ENCODE measurements at places on chromosomes 4 and X.

DNA sequence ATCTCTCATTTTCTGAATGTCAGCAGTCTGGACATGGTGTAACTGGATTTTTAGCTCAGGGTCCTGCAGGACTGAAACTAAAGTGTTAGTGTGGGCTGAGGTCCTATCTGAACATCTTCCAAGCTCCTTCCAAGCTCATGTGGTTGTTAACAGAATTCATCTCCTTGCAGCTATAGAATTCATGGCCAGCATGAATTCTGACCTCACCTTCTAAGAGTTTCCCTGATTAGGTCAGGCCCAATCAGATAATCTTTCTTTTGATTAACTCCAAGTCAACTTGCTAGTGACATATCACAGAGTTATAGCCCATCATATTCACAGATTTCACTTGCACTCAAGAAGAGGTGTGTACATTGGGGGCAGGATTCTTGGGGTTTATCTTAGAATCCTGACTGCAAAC lies 59.5 kb downstream of the LIMCH1 start:
- no peak for DNase-seq

- DNase-seq = no peak
Measured at GRCh38 chr4:141153751-141154510, 20.7 kb upstream of the RNF150 start.

DNA sequence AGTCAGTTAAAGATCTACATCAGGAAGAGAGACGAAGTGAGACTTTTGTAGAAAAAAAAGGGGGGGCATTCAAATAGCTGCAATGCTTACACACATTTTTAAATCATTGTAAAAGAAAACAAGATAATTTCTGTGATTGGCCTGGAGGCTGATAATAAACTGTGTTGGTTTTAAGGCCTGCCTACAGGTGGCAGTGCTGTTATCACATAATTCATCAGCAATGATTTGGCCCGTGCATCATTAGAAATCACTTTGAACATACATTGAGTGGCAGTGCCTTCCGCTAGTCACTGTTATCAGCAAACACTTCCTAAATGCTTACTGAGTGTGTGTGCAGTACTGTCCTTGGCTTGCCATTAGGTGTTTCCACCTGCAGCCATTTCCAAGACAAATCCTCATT lies 831.9 kb downstream of the TRIML1 start:
- no peak for DNase-seq

DNA sequence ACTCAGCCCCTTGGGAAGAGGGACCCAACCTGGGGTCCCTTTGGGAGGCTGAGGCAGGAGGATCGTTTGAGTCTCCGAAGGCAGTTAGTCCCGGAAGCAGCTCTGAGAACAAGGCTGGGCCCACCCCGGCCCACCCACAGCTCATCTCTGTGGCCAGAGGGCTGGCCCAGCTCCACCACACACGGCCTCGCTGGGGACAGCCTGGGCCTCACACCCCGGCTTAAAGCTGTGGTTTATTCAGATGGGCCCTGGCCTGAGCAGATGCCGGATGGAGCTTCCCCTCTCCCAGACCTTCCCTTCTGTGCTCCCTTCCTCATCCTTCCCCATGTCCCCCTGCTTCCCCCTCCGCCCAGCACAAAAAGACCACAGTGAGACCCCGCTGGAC lies 54.4 kb downstream of the FAM53A start:
- DNase-seq = no peak

- no peak for DNase-seq
Measured at GRCh38 chr4:158065176-158065575, 107.6 kb downstream of the GASK1B start.

DNA sequence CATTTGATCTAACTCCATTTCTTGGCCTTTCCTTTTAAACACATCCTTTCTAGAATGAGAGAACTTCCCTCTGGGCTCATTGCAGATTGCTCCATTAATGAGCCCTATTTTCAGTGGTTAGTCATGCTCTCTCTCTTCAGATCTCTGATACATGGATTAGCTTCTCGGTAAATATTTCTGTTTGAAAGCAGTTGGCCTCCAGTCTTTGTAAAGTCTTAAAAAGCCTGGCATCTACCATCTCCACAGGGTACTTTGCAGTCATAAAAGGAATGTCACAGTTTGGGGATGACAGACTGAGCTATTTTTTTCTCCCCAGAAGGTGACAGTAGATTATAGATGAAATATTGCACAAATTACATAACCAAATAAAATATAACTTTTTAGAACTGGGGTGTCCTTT lies 72.7 kb downstream of the UNC5C start:
- DNase-seq = no peak

GRCh38 chr4:70511365-70511764 lies 7.0 kb upstream of the AMTN start:
- no peak for DNase-seq

DNA sequence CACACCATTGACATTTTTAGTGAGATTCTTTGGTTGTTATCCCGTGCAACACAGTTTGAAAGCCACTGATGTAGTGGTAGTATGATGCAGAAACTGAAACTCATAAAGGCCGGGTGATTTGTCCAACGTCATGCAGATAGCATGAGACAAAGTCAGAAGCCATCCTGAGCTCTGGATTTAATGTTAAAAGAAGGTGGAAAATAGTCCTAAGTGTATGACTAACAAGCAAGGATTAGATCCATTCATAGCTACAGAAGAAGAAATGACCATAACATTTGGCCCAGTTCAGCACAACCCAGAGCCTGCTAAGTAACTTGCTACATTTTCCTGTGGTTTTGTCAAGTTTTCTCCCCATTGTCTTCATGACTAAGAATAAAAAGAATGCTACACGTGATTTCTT lies 142.4 kb downstream of the AMELX start:
- DNase-seq = no peak

- DNase-seq = no peak
Measured at GRCh38 chr4:108426493-108426892, 193.9 kb upstream of the RPL34 start.

DNA sequence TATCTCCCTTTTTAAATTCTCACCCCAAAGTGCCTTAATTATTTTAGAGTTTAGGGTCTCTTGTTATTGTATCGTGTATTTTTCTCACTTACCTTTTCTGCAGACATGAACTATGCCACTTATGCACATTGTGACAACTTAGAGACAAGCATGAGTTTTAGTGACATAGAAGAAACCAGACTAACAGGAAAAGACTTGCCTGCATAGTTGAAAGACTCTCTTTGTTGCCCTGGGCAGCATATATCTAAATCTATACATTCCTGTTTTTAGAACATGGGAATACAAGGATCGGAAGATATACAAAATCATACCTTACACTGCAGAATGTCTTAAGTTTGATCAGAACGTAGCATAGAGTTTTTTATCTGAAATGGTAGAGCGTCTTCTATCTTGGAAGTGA lies 45.1 kb upstream of the ANKRD17 start:
- no peak for DNase-seq

DNA sequence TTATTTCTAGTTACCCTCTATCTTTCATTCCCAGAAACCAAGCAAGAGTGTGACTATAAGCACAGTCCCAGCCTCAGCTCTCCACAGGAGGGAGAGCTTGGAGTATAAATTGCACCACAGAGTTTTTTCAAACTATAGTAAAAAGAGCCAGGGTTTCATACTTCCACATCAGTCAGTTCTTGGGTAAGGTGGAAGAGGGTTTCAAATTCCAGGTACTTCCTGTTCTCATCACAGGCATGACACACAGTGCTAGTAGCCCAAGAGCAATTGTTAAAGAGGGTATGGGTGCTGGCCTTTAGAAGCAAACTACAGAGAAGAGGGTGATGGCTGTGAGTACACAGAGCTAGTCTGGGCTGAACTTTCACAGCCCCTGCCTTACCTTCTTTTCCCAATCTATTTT lies 5.7 kb upstream of the IL1RAPL1 start:
- no peak for DNase-seq

- DNase-seq = no peak
Measured at GRCh38 chr4:128686032-128686465, 123.5 kb upstream of the JADE1 start.

- DNase-seq = no peak
Measured at GRCh38 chr4:8238515-8239053, 31.0 kb upstream of the HTRA3 start.

GRCh38 chr4:7871356-7871755 lies 68.3 kb downstream of the AFAP1 start:
- no peak for DNase-seq

- no peak for DNase-seq
Measured at GRCh38 chr4:1579901-1580691, 104.0 kb downstream of the FAM53A start.

DNA sequence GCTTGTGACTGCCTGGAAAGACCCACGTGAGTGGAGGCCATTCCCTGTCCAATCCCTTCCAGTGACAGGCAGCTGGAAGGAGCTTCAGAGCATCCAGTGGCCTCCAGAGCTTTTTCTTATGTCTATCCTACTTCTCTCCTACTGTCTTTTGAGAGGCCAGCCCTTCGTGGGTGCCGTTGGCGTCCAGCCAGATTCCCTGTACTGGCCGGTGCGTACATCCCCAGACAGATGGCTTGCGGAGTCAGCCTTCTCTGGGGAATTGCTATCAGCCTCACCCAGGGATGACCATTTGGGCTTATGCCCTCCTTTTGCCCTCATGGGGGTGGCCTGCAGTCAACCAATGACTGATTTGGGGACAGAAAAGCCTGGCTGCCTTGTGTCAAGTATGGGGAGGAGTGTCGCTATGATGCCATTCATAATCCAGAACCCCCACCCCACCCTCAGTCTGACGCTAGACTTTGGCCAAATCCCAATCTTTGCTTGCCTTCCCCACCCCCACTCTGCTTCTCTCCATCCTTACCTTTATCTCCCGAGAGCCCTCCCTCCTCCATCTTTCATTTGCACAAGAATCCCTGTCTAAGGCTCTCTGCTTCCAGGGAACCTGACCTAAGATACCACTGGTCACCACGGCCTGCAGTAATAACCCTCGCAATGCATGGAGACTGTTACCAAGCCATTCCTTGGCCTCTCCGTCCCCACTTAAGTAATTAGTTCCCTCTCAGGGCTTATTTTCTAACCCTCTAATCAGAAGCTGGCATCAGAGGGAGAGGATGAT lies 150.3 kb upstream of the BCOR start:
- DNase-seq = no peak

DNA sequence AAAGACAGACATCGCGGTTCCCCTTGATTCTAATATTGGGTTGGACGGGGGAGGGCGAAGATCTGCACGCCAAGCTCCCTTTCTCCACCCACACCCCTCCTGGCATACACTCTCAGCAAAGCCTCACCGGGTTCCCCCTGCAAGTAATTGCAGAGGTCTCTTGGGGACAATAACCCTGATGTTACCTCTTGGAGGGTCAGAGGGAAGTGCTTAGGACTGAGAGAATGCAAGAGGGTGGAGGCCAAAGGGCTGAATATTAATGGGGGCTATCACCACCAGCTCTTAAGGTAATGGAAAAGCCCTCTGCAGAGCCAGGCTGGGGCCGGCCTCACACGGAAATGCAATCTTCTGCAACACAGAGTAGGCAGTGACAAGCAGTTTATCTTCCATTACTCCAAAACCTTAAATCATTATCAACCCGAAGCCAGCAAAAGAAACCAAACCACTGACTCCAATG lies 344.1 kb upstream of the GATB start:
- no peak for DNase-seq

DNA sequence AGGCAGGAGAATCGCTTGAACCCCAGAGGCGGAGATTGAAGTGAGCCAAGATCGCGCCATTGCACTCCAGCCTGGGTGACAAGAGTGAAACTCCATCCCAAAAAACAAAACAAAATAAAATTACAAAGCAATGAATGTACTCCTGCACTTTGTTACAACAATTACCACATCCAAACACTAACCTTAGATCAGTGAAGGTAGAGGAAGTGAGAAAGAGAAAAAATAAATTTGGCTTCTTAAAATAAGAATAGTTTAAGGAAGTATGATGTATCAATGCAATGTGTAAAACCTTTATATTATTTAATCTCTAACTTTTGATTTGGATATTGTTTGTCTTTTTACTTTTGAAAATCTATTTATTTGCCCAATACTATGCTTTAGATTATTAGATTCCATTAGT lies 21.7 kb upstream of the CSN1S1 start:
- no peak for DNase-seq

DNA sequence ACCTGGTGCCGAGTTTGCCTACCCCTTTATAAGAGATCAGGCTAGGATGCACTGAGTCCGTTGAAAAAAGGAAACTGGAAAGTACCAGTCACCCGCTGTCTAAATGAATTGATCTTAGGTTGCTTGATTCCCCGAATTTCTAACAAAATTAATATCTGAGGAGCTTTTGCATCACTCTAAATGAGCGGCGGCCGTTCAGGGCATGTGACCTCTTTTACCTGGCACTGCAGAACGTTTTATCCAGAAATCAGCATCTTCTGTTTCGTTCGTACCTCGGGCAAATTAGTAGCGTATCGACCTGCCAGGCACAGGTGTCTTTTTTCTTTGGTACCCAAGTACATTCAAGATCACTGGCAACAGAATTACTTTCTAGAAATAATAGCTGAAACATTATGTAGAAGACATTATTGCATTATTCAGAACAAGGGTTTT lies 876 bp downstream of the KLHL2 start:
- DNase-seq = no peak

GRCh38 chr4:108465886-108466500 lies 154.4 kb upstream of the RPL34 start:
- no peak for DNase-seq

GRCh38 chrX:70554523-70554922 lies 109.9 kb downstream of the DLG3 start:
- no peak for DNase-seq

DNA sequence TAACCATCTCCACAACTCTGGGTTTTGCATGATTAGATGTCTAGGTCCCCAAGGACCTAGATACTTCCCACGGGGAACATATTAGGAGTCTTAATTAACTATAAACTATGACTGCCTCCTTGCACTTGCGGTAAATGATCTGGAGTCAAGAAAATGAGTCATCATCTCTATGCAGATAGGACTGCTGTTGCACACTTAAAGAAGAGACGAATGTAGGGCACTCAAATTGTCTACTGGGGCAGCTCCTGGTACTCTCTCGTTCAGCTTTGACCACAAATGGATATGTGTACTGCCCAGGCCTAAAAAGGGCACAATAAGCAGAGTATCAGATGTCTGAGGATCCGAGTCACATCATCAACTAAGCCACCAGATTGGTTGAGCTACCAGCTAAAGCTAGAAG lies 1783.4 kb upstream of the AGA start:
- DNase-seq = no peak

DNA sequence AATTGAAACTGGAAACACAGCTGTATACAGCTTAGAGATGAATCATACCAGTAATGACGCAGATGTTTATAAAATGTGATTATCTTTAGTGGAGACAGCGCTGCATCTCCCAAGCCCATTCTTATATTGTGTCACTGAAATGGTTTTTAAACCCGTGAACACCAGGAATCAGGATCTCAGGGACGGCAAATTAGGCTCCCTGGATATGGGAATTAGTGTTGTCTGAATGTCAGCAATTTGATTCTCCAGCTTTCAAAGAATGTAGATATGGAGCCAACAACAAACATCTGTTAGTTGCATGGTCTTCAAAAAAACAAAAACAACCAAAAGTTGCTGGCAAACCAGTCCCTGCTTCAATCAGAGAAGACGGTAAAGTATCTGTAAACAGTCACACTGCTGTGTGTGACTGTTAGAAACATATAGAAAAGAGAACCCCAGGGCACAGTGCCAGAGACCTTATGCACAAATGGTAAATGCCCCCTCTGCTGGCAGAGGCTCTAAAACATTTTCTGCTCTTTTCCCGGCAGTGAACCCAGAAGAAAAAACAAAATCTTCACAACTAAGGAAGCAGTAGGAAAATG lies 351.9 kb upstream of the FTHL17 start:
- no peak for DNase-seq
